NCI-H345 (cell line): ENCODE measurements at places on chromosomes 5 and 9.

GRCh38 chr9:135156525-135157510 lies 69.3 kb downstream of the OLFM1 start:
- no peak for DNase-seq

GRCh38 chr5:97243353-97243752 lies 60.3 kb upstream of the RIOK2 start:
- DNase-seq: no peak

GRCh38 chr9:77589046-77589795 lies 58.9 kb downstream of the GNA14 start:
- DNase-seq: peak; percentile 86

DNA sequence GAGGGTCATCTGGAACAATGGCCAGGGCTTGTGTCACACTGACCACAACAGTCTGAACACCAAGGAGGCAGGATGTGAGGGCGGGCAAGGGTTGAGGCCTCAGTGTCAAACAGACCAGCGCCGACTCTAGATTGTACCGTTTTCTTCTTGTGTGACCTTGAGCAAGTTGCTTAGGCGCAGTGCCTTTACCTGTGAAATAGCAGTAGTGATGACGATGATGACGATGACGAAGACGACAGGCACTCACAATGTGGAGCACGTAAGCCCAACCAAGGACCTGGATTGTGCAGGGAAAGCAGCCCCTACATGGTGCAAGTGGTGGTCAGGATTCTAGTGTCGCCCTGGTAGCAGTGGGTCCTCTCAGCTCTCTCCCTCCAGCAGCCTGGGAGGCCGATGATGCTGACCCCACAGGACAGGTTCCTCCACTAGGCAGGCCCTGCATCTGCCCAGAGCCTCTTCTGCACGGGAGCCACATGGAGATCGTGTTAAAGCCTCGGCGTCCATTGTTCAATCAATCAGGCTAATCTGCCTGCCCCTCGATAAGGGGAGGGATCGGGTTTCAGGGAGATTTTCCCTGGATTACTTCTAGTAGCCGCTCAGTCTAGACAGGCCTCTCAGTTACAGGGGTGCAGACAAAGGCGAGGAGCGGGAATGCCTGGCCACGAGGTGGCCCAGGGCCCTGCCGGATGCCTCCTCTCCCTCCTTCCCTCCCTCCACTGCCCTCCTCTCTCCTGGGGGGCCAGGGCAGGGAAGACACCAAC lies 91.7 kb downstream of the MACROH2A1 start:
- no peak for DNase-seq

DNA sequence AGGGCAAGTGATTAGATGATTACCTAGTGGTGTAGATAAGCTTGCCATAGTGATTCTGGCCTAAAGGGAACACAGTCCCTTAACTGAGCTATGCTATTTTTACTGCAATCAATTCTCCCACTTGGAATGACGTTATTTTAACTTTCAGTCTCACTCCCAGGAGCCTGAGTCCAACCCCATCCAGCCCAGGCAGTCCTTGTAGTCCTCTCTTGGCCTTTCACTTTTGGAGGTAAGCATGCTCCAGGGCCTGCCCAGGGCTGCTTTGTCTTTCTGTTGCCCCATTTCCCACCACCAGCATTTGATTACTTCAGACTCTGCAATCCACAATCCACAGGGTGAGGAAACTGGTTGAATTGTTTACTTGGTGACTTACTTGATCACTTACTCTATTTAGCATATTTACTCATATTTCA lies 233.0 kb downstream of the CD180 start:
- no peak for DNase-seq

DNA sequence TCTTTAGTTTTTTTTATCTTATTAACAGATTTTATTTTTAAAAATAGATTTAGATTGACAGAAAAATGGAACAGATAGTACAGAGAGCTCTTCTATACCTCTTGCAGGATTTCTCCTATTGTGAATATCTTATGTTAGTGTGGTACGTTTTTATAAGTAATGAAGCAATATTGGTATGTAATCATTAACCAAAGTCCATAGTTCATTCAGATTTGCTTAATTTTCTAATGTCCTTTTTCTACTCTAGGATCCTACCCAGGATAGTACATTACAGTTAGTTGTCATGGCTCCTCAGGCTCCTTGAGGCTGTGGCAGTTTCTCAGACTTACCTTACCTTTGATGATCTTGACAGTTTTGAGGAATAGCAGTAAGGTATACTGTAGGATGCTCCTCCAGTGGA lies 30.4 kb downstream of the PPP2R2B start:
- DNase-seq: no peak

DNA sequence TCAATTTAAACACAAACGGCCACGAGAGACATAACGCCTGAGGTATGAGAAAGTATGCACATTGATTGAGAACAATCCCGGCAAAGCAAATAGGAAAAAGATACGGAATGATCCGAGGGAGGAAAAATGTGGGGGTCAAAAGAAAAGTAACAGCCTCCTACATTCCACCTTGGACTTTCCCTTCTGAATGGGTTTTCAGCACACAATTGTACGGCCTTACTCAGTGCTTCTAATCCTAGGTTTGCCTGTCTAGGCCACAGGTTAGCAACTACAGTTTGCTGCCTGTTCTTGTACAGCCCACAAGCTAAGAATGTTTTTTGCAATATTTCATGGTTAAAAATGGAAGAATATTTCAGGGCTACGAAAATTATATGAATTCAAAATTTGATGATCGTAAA lies 46.2 kb upstream of the RNF20 start:
- DNase-seq: peak; percentile 30

DNA sequence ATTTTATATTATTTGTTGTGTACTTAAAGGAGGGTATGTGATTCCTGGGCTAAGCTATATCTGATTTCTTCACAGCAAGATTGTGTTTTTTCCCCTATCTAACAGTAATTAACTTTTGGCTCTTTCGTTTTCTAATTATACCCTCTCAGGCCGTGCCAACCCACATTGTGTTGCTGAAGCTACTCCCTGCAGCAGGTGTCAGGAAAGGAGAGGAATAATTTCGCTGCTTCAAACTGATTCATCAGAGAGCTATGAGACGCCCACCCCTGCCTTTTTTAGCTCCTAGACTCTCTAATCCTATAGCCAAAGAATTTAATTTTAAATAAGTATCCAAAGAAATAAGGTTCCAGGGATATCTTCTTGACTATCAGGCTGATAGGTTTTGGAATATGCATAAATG lies 3.8 kb downstream of the CAVIN4 start:
- no peak for DNase-seq

DNA sequence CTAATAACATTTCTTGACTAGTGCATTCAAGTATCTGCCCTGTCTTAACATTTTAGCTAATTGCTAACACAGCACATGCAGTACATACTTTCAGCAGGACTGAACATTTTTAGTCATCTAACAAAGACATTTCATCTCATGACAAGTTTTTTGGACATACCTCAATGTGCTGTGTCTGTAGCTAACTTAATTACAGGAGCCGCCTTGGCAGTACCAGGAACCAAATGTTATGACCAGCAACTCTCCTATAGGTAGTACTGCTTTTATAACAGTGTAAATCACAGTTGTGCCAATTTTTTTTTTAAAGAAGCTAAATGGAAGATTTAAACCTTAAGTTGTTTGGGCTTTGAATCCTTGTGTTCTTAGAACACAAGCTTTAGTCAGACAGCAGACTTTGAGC lies 99.4 kb upstream of the SAP30L start:
- no peak for DNase-seq

DNA sequence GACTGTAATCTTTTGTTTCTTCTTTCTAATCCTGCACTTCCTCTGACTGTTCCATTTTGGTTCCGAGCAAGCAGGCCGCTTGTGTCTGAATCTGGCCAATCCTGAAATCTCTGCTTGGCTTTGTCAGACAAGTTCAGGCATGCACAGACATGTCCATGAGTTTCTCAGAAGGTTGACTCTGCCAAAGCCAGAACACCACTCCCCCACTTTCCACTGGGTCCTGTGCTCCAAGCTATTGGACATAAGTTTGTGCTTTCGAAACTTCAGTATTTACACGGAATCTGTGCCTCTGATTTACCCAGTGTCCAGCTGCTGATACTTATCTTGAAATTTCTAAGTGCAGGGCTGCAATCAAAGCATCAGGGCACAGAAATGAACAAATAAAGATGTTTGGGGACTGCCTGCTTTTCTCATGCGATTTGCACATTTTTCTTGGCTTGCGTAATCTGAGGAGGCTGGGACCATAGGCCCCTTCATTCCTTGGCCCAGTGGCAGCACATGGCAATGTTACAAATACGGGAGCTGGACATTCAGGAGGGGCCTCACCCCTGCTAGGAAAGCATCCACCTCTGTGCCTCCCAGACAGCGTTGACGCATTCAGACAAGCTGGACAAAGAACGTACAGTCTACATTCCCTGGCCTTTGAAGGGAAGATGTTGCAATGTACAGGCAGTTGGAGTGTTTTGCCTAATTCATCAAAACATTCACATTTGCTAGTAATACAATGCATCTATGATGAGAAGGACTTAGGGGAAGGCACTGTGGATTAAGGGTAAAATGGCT lies 209.2 kb upstream of the PAPPA start:
- peak; percentile 9 for DNase-seq

GRCh38 chr5:135745897-135746500 lies 88.5 kb upstream of the SLC25A48 start:
- DNase-seq: no peak

GRCh38 chr9:95533996-95534680 lies 17.4 kb upstream of the PTCH1 start:
- DNase-seq: no peak
